Fibroblast of mammary gland (primary cell): ENCODE measurements at places on chromosomes 2 and 18.

- peak; percentile 56 for DNase-seq
Observed at GRCh38 chr2:190551928-190552327, 17.4 kb upstream of the NEMP2 start.

GRCh38 chr2:71281950-71282349, 49.6 kb upstream of the ZNF638 start:
- peak; percentile 4 for DNase-seq

DNA sequence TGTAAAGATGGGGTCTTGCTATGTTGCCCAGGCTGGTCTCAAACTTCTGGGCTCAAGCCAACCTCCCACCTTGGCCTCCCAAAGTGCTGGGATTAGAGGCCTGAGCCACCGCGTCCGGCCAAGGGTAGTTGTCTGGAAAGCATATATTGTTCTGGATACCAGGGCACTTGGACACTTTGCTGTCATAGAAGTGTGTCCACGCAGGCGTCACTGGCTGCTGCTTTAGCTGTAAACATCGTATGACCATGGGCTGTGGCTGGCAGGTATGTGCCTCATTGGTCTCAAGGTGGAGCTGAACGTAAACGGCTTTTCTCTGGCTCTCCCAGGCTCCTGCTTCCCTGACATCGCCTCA, 3.2 kb upstream of the GPR35 start:
- DNase-seq = no peak

DNA sequence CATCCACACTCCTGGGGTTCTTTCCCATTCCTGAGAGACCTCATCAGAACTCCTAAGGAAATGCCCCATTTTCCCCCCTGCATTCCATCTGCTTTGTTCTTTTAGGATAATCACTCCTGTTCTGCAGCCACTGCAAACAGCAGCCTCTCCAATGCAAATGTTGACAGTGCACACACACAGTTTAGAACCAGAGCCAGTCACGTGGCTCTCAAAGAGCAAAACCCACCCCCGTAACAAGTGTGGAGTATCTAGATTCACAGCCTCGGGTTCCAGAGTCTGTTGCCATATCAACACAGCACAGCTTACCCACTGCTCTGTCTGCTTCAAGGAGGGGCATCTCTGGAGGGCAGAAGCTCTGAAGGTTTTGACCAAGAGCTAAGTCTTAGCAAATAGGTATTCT, 180.0 kb downstream of the NAPG start:
- no peak for DNase-seq

DNA sequence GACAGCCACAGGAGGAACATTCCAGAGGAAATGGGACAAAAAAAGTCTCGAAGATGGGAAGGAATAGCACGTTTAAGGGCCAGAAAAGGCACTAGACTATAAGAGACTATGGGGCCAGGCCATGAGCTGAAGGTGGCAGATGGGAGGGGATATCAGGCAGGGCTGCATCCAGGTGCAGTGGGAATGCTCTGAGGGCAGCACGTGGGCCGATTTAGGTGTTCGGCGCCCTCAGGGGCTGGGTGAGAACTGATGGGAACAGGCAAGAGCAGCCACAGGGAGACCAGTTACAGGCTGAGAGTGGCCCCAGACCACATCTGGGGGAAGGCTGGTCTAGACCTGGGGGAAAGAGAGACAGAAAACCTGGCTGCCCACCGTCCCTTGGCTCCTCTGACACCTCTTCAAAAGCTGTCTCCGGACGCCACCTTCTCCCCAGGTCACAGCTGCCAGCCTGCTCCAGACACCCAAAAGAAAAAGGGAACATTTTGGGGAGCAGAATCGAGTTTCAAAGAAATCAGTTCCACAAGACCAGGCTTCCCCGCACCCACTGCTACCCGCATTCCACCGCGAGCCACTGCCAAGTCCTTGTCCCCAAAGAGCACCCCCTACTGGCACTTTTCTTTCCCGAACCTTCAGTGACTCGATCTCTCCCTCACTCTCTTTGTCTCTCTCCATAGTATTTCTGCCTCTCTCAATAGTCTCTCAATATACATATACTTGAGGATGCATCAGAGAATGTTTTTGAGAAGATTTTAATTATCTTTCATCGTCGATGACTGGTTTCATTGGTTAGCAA, 190.1 kb upstream of the AGAP1 start:
- DNase-seq = no peak

DNA sequence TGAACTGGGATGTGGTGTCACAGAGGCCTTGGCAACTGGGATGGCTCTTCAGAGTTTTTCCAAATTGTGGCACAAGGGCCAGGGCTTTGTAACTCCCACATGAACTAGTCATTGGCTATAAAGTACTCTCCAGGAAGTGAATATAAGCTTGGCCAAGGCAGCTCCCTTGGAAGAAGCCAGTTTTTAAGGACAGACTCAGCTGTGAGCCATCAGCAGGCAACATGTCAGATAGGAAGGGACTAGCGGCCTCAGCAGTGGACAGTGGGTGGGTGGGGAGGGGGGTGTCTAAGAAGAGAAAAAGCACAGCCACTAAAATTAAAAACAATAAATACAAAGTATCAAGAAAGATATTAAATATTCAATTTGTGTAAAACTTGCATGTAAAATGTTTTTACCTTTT, 691.1 kb upstream of the PIK3C3 start:
- DNase-seq = no peak

DNA sequence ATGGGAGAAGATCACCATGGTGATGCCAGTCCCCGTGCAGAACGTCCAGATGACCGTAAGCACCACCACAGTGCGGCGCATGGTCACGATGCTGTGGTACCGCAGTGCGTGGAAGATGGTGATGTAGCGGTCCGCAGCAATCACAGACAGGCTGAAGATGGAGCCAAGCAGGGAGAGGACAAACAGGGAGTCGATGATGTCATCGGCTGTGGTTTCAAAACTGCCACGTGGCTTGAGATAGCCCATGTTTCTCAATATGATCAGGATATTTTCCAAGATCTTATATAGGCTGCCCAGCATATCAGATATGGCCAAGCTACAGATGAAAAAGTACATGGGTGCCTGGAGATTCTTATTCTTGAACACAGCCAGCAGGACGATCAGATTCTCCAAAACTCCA, 30.3 kb downstream of the MC2R start:
- no peak for DNase-seq

DNA sequence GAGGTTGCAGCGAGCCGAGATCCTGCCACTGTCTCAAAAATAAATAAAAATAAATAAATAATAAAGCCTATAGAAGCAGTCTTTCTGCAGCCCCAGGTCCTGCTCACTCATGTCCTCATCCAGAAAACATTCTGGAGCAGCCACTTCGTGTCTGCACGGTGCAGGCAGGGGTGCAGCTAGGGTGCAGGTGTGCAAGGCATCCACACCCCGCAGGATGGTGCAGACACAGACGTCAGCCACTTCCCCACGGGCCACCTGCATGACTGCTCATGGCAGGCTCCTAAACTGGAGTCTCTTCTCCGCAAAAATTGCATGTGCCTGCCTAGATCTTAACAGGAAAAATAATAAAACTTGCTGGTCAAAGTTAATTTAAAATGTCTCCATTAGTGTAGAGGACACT, 80.2 kb upstream of the SNTG2 start:
- DNase-seq = no peak

DNA sequence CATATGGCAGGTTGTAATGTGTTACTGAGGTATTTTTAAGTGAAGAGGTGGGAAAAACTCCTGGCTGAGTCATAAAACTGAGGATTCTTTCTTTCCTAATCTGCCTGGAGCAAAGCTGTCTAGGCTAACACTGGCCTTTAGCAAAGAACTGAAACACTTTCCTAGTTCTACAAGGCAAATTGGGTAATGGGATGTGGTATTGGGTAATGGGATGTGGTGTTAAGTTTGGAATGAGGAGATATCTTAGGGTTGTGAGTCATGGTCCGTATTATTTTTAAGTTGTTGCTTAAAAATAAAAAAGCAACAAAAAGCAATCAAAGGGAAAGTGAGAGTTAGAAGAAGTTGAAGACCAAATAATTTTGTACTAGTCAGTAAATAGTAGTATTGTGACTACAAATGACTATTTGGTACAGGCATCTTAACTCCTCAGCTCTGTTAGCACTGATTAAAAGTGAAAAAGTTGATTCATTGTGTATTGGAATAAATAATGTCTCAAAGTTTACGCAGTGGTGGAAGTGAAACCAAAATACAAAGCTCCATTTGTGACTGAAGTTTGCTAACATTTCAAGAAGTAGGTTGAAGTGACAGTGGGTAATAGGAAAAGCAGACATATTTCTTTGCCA, 216.8 kb downstream of the CAMKMT start:
- DNase-seq = peak; percentile 87

DNA sequence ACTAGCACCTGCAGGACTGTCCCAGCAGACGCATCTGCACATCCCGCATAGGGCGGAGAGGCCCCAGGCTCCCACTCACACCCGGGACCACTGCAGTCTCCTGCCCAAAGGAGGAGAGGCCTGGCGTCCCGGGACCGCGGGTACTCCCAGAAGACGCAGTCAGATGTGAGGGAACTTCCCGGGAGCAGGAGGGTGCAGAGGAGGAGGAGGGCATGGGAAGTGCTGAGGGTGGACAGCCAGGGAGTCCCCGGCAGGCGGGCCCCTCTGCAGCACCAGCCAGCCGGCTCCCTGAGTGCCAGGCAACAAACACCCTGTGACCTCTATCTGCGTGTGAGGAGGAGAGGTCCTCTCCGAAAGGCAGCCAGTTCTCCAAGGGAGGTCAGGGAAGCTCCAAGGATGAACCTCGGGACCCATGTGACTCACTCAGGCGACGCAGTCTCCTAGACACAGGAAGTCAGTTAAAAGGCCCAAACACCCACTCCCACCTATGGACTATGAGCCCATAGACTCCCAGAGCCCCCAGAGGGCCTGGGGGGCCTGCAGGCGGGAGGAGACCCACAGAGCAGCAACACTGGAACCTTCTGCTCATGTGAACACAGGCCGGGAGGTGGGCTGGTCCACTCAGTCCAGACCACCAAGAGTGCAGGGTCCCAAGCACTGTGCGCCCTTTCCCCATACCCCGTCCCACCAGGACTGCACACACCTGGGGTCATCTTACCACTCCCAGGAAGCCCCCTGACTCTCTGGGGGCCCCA, 4.2 kb downstream of the PXDN start:
- peak; percentile 65 for DNase-seq

DNA sequence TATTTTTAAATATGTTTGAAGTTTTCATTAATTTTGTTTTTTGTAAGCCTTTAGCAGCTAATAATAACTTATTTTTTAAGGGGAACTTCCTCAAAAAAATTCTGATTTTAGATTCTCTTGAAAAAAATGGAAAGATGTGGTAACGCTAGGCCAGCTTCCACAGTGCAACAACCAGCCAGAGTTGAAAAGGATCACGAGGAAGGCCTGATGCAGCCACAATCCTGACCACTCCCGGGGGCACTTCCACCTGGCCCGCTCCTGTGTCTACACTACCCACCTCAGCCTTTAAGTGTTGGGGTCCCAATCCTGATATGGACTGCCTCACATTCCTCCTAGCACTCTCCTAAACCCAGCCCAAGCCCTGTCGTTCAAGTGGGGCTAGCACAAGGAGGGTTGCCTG, 101.1 kb downstream of the TMEM17 start:
- no peak for DNase-seq
